ENCODE measurements at places on chromosomes 7 and 10. TPM values are rescaled to one million over a fixed set of nuclear protein-coding genes. Genes with fewer than 3 reads are reported as not detected.

DNA sequence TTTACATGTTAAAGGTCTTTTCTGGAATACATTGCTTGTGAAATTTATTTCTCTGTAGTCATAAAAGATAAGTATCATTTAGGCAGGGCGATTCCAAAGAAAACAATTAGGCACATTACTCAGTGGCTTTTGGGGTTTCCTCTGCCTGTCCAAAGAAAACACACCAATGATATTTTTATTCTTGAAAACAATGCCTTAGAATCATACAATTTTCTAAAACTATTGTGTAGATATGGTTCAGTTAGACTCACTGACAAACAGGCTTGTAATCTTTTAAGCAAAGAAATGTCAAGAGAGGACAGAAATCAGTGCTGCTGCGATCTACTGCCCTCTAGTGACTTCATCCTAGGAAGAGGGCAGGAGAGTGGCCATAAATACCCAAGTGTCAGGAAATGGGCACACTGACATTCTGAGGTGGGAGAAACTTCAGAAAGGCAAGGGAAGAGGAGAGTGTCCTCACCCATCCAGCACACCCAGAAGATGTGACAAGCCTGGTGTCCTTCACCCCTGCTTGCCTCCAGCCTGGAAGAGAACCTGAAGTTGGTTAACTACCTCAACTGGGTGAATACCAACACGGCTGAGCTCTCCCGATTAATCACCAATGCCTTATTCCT is 120.5 kb downstream of the GALNT11 start:
- peak overlapping the region; percentile 92 for H3K27ac ChIP-seq
- peaks cover 44% of the 10 kb centered on the region for H3K4me1 ChIP-seq
- DNase-seq, result peak; percentile 32
- peaks cover 67% of the 10 kb centered on the region for H3K36me3 ChIP-seq
- H3K27me3 ChIP-seq, result no peaks in the 10 kb centered on the region

- H3K4me3 ChIP-seq, result no peak overlapping the region
- no peaks in the 10 kb centered on the region for H3K36me3 ChIP-seq
- peaks cover 8% of the 10 kb centered on the region for H3K4me1 ChIP-seq
- no peak for DNase-seq
These were observed 112.1 kb downstream of the CUL2 start for GRCh38 chr10:34978080-34978479.

GRCh38 chr7:47915616-47915976 is 32.7 kb downstream of the PKD1L1 start:
- peaks cover 11% of the 10 kb centered on the region for H3K27me3 ChIP-seq
- no peaks in the 10 kb centered on the region for H3K4me1 ChIP-seq
- no peaks in the 10 kb centered on the region for H3K36me3 ChIP-seq

The FEZF1 gene
- not detected for total RNA-seq

- peak overlapping the region; percentile 96 for H3K27ac ChIP-seq
- DNase-seq, result peak; percentile 59
- H3K36me3 ChIP-seq, result peaks cover 25% of the 10 kb centered on the region
- H3K4me1 ChIP-seq, result peaks cover 46% of the 10 kb centered on the region
- no peaks in the 10 kb centered on the region for H3K27me3 ChIP-seq
These were observed 744 bp downstream of the PPRC1 start for GRCh38 chr10:102133373-102134195.

The TMEM184A gene
- not detected for total RNA-seq

GRCh38 chr7:117796889-117797288 is 76.4 kb downstream of the CTTNBP2 start:
- H3K4me3 ChIP-seq, result no peak overlapping the region
- no peak overlapping the region for H3K27ac ChIP-seq
- H3K27me3 ChIP-seq, result no peaks in the 10 kb centered on the region
- DNase-seq, result no peak
- H3K36me3 ChIP-seq, result no peaks in the 10 kb centered on the region

- peaks cover 5% of the 10 kb centered on the region for H3K4me1 ChIP-seq
- H3K27ac ChIP-seq, result no peak overlapping the region
- H3K4me3 ChIP-seq, result no peak overlapping the region
- no peak for DNase-seq
- peaks cover 3% of the 10 kb centered on the region for H3K27me3 ChIP-seq
- no peaks in the 10 kb centered on the region for H3K36me3 ChIP-seq
These were observed 54.1 kb upstream of the FAM180A start for GRCh38 chr7:135802697-135803096.

DNA sequence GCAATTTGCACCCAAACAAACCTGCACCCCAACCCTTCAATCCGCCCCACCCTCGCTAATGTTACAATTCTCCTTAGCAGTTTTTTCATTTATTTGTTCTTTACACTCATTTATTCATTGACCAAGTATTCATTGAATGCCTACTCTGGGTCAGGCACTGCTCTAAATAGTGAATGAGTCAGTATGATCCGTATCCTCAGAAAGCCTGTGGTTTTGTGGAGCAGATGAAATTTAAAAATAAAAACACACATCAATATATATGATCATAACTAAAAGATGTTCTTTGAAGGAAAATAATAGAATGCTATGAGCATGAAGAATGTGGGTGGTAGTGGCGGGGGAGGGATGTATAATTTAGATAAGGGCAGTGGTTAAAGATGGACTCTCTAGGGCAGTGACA is 13.3 kb downstream of the IFIT5 start:
- DNase-seq, result no peak
- no peaks in the 10 kb centered on the region for H3K4me1 ChIP-seq
- peaks cover 3% of the 10 kb centered on the region for H3K27me3 ChIP-seq

DNA sequence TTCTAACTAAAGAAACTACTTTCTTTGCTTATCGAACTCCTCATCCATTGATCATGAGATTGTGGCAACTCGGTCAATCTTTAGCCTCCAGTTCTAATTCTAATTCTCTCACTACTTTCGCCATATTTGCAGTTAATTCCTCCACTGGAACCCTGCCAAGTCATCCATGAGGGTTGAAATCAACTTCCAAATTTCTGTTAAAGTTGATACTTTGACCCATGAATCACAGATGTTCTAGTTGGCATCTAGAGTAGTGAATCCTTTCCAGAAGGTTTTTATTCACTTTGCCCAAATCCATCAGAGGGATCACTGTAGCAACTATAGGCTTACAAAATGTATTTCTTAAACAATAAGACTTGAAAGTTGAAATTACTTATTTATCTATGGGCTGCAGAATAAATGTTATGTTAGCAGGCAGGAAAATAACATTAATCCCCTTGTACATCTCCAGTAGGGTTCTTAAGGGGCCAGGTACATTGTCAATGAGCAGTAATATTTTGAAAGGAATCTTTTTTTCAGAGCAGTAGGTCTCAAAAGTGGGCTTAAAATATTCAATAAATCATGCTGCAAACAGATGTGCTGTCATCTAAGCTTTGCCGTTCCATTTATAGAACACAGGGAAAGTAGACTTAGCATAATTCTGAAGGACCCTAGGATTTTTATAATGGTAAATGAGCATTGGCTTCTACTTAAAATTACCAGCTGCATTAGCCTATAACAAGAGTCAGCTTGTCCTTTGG is 39.4 kb downstream of the CCDC71L start:
- no peak overlapping the region for H3K27ac ChIP-seq
- H3K4me1 ChIP-seq, result peaks cover 15% of the 10 kb centered on the region
- no peak overlapping the region for H3K4me3 ChIP-seq
- no peak for DNase-seq

GRCh38 chr7:45662540-45663166 is 88.5 kb downstream of the ADCY1 start:
- H3K27ac ChIP-seq, result no peak overlapping the region
- no peak overlapping the region for H3K4me3 ChIP-seq
- no peaks in the 10 kb centered on the region for H3K36me3 ChIP-seq
- no peaks in the 10 kb centered on the region for H3K4me1 ChIP-seq
- no peaks in the 10 kb centered on the region for H3K27me3 ChIP-seq

The WDR11 gene
- total RNA-seq, result 47.0 TPM

The ABCB8 gene
- total RNA-seq, result 51.2 TPM

GRCh38 chr10:29183301-29183945 is 105.4 kb upstream of the LYZL1 start:
- H3K27ac ChIP-seq, result no peak overlapping the region
- no peak for DNase-seq
- peaks cover 4% of the 10 kb centered on the region for H3K27me3 ChIP-seq
- H3K4me3 ChIP-seq, result no peak overlapping the region
- no peaks in the 10 kb centered on the region for H3K4me1 ChIP-seq
